ENCODE measurements at places on chromosomes 1 and 21.
A peak's percentile ranks its signal among the peaks of the same experiment; 100 is the strongest.

GRCh38 chr1:175319912-175320230 is 127.3 kb upstream of the KIAA0040 start:
- no peak for DNase-seq

GRCh38 chr1:160492617-160493016 is 30.4 kb downstream of the SLAMF6 start:
- DNase-seq = no peak

- DNase-seq = no peak
Observed at GRCh38 chr1:177922209-177922608, 47.6 kb downstream of the SEC16B start.

DNA sequence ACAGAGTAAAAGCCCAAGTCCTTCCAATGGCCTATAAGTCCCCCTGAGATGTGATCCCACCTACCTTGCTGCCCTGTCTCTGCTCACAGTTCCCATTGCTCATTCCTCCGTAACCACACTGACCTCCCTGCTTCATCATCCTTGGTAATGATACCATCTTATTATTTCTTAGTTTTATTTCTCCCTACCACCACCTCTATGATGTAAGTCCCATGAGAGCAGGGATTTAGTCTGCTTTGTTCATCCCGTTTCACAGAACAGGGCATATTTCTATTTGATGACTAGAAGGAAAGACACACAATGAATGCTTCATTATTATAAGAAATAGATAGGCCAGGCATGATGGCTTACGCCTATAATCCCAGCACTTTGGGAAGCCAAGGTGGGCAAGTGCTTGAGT is 22.5 kb downstream of the NIBAN1 start:
- DNase-seq = no peak

DNA sequence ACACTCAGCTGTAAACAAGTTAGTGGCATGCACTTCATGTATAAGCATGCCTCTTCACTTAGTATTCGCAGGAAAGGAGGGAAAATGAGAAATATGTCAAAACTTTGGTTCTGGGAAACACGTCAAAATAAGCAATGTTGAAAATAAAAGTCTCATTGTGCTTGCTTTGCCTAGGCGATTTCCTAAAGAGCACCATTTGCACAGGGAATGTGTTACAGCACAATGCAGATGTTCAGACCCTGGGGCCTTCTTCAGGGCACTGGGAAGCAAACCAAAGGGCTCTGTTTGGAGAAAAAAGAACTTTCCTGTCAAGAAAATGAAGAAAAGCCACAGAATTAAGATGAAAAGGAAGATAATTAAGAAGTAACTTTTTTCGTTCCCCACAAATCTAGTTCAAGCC is 98.6 kb upstream of the PLD5 start:
- DNase-seq = no peak

DNA sequence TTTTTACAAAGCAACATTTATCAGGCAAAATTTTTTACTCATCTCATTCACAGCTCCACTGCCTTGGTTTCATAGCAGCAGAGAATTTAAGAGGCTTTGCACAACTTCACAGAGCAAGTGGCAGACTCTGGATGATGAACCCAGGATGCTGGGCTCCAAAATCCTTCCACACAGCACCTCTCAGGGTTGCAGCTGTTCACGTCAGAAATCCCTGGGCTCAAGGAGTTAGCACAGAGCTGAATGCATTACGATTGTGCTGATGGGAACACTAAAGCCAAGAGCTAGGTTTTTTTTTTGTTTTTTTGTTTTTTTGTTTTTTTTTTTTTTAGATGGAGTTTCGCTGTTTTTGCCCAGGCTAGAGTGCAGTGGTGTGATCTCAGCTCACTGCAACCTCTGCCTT is 2.4 kb upstream of the HTR6 start:
- DNase-seq = no peak

- no peak for DNase-seq
Observed at GRCh38 chr1:25037174-25038074, 107.3 kb upstream of the RUNX3 start.

DNA sequence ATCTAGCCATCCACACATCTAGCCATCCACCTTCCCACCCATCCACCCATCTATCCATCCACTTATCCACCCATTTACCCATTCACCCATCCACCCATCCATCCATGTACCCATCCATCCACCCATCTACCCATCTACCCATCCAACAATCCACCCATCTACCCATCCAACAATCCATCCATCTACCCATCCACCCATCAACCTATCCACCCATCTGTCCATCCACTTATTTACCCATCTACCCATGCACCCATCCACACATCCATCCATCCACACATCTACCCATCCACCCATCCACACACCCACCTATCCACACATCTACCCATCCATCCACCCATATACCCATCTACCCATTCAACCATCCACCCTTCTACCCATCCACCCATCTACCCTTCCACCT is 238.4 kb downstream of the DYRK1A start:
- DNase-seq = no peak

DNA sequence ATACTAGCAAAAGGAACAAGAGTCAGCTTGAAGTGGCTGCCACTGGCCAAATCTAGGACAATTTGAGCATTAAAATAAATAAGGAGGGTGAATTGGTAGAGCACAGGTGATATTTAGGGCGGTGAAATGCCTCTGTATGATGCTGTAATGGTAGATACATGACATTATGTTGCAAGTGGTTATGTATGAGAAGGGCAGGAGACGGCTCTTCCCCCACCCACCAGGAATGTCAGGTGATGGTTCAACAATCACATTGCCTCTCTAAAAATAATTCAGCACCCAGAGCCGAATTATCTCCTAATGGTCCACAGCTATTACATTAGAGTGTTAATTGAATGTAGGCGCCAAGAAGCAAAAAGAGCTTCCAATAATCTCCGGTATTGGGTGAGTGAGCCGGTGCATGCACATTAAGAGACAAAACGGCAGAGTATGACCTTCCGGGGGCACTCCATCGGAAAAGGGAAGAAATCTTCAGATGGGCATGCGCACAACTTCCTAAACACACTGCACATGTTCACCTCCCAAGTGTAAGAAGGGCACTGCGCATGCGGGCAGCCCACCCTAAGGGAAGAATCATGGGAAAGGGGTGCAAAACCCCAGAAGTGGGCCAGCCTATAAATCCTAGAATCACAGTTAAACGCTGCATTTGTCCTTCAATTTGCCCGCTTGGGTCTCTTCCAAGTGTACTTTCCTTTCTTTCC is 6.8 kb upstream of the IFNAR1 start:
- no peak for DNase-seq

GRCh38 chr1:204072931-204073836 is at the start of gene SOX13:
SOX13 (plus strand) TSS chr1:204073115; CDS start chr1:204112916, 39,801 bp downstream.
- DNase-seq = peak; percentile 15

DNA sequence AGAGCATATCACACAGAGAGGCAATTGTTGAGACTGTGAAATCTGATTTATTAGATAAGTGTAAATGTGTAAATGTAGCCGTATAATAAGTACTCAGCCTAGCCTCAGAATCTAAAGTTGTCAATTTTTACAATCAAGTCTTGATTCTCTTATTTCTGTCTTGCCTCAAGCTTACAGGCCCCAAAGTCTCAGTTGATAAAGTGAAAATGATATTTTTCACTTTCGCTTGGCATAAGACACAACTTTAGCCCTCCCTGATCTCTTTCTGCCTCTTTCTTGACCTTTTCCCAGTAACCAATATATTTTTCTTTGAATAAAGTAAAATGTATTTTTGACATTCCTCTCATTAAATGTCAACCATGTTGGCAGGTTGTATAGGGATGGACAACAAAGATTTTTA is 10.7 kb downstream of the CD5L start:
- DNase-seq = no peak

DNA sequence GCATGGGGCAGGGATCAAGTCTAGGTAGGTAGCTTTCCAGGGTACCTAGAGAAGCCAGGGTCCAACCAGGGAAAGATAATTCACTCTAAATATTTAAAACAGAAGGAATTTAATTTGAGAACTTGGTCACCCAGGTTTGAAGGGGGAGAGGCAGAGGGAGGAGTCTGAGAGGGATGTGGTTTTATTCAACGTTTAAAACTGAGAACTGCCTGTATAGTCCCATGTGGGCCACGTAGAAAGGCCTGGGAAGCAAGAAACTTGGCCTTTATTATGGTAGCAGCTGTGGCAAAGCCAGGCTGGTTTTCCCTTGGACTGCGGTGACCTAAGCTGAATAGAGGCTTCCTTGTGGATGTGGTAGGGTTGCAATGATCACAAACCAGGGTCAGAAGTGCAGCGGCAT is 42.0 kb upstream of the DUSP10 start:
- DNase-seq = no peak

Data from stimulated activated CD8-positive, alpha-beta memory T cell treated with anti-CD3 and anti-CD28 coated beads, Interleukin-12 subunit alpha, Interleukin-12 subunit beta, amount 100 ng/mL, for 1 hour (primary cell).